Testis (tissue), 5 donors: ENCODE measurements at places on chromosomes 11 and 22. TPM values are rescaled to one million over a fixed set of nuclear protein-coding genes. Genes with fewer than 3 reads are reported as not detected.

The TTLL12 gene
- polyA plus RNA-seq, result 62.0 TPM

The CTSF gene
- 242 TPM for polyA plus RNA-seq

The COMT gene
- 147 TPM for polyA plus RNA-seq

The IFITM1 gene
- polyA plus RNA-seq, result 146 TPM

The OR8A1 gene
- 0.29 TPM for polyA plus RNA-seq

The NXPE4 gene
- not detected for polyA plus RNA-seq

The ROBO4 gene
- 7.0 TPM for polyA plus RNA-seq

The POU2AF2 gene
- polyA plus RNA-seq, result 7.9 TPM

The UPK3A gene
- polyA plus RNA-seq, result not detected

The GDPD4 gene
- polyA plus RNA-seq, result 11.9 TPM

The NUDT22 gene
- polyA plus RNA-seq, result 19.0 TPM

The NXPE1 gene
- polyA plus RNA-seq, result 9.2 TPM

The RFPL2 gene
- polyA plus RNA-seq, result 0.34 TPM

The NLRP6 gene
- polyA plus RNA-seq, result 0.26 TPM

The MUC5AC gene
- polyA plus RNA-seq, result 0.32 TPM

The OR52I1 gene
- polyA plus RNA-seq, result not detected

The FTH1 gene
- 2,237 TPM for polyA plus RNA-seq

The CRYBA4 gene
- 2.6 TPM for polyA plus RNA-seq

The POTEH gene
- 2.4 TPM for polyA plus RNA-seq

The DRICH1 gene
- 68.4 TPM for polyA plus RNA-seq

The PLEKHA7 gene
- polyA plus RNA-seq, result 33.0 TPM

The UBASH3B gene
- polyA plus RNA-seq, result 3.9 TPM

The TCN1 gene
- polyA plus RNA-seq, result 1.1 TPM

The COX8A gene
- 212 TPM for polyA plus RNA-seq

The APOL4 gene
- 4.3 TPM for polyA plus RNA-seq

The CCDC116 gene
- 54.0 TPM for polyA plus RNA-seq

The BTBD18 gene
- 2.8 TPM for polyA plus RNA-seq

The KREMEN1 gene
- polyA plus RNA-seq, result 42.5 TPM

The GPHA2 gene
- polyA plus RNA-seq, result 6.9 TPM

The CD3E gene
- polyA plus RNA-seq, result 6.1 TPM

The APOA5 gene
- polyA plus RNA-seq, result not detected

The RIMBP3B gene
- polyA plus RNA-seq, result 32.9 TPM

The MS4A2 gene
- polyA plus RNA-seq, result 2.0 TPM

The DNAJB7 gene
- polyA plus RNA-seq, result 3.8 TPM

The OR5B12 gene
- not detected for polyA plus RNA-seq

The LSP1 gene
- polyA plus RNA-seq, result 50.1 TPM

The OR2AG1 gene
- polyA plus RNA-seq, result not detected

The FAM181B gene
- polyA plus RNA-seq, result 0.45 TPM

The OR2AG2 gene
- polyA plus RNA-seq, result 0.30 TPM

The ASPHD2 gene
- polyA plus RNA-seq, result 4.2 TPM

The PPM1F gene
- polyA plus RNA-seq, result 17.4 TPM

The POU2F3 gene
- polyA plus RNA-seq, result 0.49 TPM

The MAP6 gene
- 38.1 TPM for polyA plus RNA-seq
